ENCODE measurements at places on chromosomes 7 and 10.
A peak's percentile ranks its signal among the peaks of the same experiment; 100 is the strongest.

- peak; percentile 66 for DNase-seq
Measured at GRCh38 chr10:43110338-43111071, 27.7 kb upstream of the CSGALNACT2 start.

DNA sequence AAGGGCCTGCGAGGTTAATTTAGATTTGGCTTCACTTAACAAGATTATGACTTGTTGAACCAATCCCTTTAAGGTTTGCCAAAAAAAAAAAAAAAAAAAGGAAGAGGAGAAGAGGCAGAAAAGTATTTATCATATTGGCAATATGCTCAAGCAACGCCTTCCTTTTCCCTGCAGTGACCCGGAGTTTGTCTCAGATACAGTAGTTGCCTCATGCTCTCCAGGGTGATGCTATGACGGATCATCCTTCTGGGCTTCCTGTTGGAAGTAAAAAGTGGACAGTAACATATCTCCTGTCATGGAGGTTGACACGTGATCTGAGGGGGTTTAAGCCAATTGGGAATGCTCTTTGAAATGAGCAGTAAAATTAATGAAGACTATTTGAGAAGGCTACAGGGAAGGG lies 117.3 kb downstream of the BMPER start:
- DNase-seq = no peak

- no peak for DNase-seq
Measured at GRCh38 chr7:158009886-158010285, 577.7 kb downstream of the PTPRN2 start.

DNA sequence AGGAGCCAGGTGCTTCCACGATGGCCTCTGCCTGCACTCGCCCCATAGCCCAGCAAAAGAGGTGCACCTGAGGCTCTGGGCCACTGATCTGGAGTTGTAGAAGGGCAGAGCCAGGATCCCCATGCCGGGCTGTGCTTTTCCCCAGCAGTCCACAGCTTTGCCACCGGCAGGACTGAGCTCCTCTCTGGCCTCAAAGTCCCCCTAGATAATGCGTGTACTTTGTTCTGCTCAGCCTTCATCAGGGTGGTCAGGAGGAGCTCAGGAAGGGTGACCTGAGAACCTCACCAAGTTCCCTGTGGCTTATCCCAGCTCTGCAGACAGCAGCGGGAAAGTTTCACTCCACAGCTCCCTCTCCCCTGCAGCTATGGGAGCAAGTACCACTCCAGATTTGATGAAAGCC lies 27.9 kb upstream of the UNC5B start:
- DNase-seq = no peak

GRCh38 chr7:638256-639011 lies 88.1 kb upstream of the DNAAF5 start:
- DNase-seq = no peak

GRCh38 chr7:117270371-117270770 lies 52.5 kb downstream of the WNT2 start:
- peak; percentile 47 for DNase-seq

GRCh38 chr7:30970074-30970473 lies 6.3 kb downstream of the GHRHR start:
- no peak for DNase-seq

DNA sequence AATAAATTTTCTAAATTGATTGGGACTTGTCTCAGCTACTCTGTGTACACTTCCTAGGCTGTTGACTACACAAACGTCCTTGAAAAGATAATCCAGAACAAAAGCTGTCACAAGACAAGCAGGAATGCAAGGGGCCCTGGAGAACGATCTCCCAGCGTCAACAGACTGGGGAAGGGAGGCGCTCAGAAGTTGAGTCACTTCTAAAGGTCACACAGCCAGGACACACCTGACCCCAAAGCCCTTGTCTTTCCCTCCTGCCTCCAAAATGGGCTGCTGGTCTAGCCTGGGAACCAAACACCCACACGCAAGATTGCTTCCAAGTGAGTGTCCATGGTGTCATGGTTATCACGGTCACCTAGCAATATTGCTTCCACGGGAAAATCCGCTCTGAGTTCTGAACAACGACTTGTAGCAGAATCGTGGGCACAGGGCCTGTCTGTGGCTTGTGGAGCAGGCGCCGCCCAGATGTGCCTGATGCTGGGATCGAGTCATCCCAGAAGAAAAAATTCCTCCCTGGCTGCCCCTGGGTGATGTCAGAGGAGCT lies 49.8 kb downstream of the SPOCK2 start:
- peak; percentile 54 for DNase-seq

- DNase-seq = peak; percentile 41
Measured at GRCh38 chr10:98268694-98269431, 869 bp upstream of the LOXL4 start.

GRCh38 chr7:17046666-17047065 lies 164.9 kb upstream of the AGR3 start:
- no peak for DNase-seq

GRCh38 chr10:11004144-11005077 lies 13.3 kb upstream of the CELF2 start:
- no peak for DNase-seq

DNA sequence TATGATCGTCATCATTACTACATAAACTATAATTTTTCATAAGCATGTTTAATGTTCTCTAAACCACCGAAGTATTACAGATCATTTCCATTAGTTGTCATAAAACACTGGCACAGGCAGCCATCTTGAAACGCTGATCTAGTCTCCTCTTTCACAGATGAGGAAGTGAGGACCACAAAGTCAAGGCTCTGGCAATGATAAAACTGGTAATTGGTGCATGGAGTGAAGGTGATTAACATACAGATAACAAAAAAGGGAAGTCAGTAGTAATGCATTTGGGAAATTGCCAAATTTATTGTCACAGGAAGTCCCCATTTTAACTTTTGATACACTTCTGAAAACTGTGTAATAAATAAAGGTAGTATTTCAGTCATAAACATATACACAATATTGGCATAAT lies 49.3 kb downstream of the FBXL13 start:
- no peak for DNase-seq

GRCh38 chr10:61151059-61151458 lies 207.1 kb upstream of the RHOBTB1 start:
- DNase-seq = no peak
